GOT3 (cell line): ENCODE measurements at places on chromosomes 1 and 21.

DNA sequence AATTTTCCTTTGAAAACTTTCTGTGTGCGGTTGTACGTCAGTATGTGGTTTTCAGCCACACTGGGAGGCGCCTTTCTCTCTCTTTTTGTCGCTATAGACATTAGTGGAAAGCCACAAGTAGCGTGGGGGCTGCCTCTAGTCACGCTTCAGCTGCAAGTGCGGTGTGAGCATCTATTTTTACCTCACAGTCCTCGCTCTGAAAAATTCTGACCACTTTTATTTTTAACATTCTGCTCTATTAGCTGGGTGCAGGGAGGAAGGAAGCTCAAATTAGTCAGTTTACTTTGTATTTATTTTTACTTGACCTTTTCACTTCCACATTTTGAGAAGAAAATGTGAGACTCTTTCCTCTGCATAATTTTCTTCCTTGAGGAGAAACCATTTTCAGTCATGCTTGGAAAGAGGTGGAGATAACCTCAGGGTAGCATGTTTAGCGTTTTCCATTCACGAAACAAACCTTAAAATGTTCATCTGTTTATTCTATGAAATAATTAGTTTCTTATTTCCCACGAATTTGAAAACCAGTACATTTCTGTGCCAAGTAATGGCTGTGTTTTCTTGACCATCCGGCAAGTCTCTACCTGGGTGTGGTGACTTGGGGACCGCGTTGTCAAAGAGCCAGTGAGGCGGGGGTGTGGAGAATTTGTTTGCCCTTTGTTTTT lies 35.6 kb downstream of the ADARB1 start:
- DNase-seq = no peak

DNA sequence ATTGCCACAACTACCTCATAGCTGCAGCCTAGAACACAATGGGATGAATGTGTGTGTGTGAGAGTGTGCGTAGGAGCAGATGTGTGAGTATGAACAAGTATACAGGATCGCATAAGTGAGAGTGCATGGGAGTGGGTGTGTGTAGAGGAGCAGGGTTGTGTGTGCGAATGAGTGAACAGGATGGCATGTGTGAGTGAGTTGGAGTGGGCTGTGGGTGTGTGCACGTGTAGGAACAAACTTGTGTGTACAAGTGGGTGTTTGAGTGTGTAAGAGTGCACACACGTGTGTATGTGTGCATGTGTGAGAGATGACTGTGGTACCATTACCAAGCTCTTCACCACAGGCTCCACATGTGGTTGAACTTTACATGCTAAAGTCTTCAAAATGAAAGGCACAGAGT lies 175.4 kb upstream of the EDN2 start:
- no peak for DNase-seq

- DNase-seq = no peak
These were observed 30.1 kb downstream of the KCNAB2 start for GRCh38 chr1:6075748-6076147.

GRCh38 chr1:116940814-116941599 lies 31.3 kb downstream of the PTGFRN start:
- no peak for DNase-seq

- no peak for DNase-seq
These were observed 155.6 kb downstream of the PLPP3 start for GRCh38 chr1:56423716-56424115.
